CD4-positive, alpha-beta T cell treated with Interleukin-10 for 1 hour (primary cell): ENCODE measurements at places on chromosomes 4 and X.
A peak's percentile ranks its signal among the peaks of the same experiment; 100 is the strongest.

GRCh38 chr4:111501946-111502345, 643.3 kb upstream of the FAM241A start:
- DNase-seq = no peak

GRCh38 chr4:158807691-158808090, 38.9 kb downstream of the FNIP2 start:
- DNase-seq = no peak

- no peak for DNase-seq
Observed at GRCh38 chrX:149541521-149542047, 772 bp downstream of the EOLA1 start.

- no peak for DNase-seq
Observed at GRCh38 chrX:96756491-96756890, 71.8 kb downstream of the DIAPH2 start.

GRCh38 chr4:10958226-10958856, 273.8 kb upstream of the CLNK start:
- no peak for DNase-seq

- DNase-seq = no peak
Observed at GRCh38 chr4:76203541-76203940, 10.1 kb downstream of the SCARB2 start.

GRCh38 chr4:83852085-83852451, 316.2 kb downstream of the GPAT3 start:
- no peak for DNase-seq

DNA sequence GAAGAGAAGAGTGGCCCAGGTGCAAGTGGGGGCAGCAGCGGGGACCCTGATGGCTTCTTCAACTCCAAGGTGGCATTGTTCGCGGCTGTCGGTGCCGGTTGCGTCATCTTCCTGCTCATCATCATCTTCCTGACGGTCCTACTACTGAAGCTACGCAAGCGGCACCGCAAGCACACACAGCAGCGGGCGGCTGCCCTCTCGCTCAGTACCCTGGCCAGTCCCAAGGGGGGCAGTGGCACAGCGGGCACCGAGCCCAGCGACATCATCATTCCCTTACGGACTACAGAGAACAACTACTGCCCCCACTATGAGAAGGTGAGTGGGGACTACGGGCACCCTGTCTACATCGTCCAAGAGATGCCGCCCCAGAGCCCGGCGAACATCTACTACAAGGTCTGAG, 11.4 kb downstream of the EFNB1 start:
- no peak for DNase-seq

GRCh38 chr4:146883070-146883469, 62.6 kb downstream of the TTC29 start:
- DNase-seq = no peak

- DNase-seq = no peak
Observed at GRCh38 chr4:66681962-66682361, 863.3 kb downstream of the CENPC start.

- DNase-seq = no peak
Observed at GRCh38 chrX:81054904-81055303, 146.8 kb downstream of the HMGN5 start.

DNA sequence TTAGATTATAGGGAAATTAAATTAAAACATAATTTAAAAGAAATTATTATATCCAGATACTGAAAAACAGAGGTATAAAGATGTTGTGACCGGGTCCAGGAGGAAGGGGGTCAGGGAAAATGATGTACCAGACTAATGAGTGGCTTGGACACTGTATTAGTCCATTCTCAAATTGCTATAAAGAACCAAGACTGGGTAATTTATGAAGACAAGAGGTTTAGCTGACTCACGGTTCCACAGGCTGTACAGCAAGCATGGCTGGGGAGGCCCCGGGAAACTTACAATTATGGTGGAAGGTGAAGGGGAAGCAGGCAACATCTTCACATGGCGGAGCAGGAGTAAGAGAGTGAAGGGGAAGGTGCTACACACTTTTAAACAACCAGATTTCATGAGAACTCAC, 3.4 kb upstream of the FAM9B start:
- no peak for DNase-seq

- no peak for DNase-seq
Observed at GRCh38 chr4:88295656-88296055, 11.3 kb upstream of the PPM1K start.

DNA sequence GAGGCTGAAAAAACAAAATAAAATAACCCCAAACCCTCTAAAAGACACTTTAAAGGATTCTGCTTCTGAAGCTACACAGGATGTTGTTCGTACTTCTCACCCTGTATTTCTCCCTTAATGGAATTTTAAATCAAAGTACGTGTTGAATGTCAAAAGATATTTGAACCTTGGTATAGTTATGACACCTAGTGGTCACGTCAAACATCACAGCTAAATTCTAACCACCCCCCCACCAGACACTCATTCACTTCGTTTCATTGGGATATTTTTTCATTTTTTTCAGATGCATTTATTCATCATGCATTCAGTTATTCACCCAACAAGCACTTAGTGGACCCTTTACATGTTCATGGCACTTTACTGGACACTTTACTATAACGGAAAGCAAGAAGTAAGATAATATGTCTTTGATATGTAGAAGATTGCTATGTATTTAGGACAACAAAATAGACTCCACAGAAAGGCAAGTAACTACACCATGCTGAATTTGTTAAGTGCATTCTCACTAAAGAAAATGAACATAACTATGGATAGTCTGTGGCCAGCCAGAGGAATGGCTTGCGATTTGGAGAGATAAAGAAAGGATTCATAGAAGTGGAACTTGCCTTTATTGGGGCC, 62.5 kb upstream of the GPR174 start:
- DNase-seq = peak; percentile 74

GRCh38 chr4:147060151-147060931, 114.7 kb upstream of the TTC29 start:
- no peak for DNase-seq

GRCh38 chrX:21740329-21741274, 17.3 kb downstream of the SMPX start:
- no peak for DNase-seq

DNA sequence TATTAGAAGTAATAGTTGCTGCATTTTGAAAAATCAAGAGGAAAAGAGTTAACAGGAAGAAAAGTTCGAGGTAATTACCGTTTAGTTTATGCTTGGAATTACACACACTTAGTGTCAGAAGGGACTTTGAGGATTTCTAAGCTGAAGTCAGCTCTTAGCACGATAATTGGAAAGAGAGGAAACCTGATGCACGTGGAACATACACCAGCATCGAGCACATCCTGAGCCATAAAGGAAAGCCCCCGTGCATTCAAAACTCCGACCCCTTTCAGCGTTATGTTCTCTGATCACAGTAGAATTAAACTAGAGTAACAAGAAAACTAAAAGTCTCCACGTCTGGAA, 400 bp upstream of the PAQR3 start:
- DNase-seq = no peak

DNA sequence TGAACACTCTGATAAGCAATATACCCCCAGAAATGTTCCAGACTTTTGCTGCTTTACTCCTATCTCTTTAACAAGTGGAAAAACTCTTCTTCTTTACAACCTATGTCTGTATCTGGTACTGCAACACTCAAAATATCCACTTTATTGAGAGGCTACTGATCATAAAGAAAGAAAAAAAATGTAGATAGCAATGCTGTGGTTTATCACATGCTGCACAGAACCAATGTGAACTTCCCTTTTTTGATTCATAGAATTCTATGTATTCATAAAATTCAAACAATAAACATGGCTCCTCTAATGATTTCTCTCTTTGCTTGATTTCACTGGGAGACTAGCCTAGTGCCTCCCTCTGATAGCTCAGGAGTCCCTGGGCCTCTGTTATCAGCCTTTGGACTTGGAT, 223.5 kb downstream of the ZNF674 start:
- DNase-seq = no peak
